ENCODE measurements at places on chromosomes 16 and 17.
A peak's percentile ranks its signal among the peaks of the same experiment; 100 is the strongest.

- no peak for DNase-seq
These were observed 204.5 kb downstream of the GSG1L start for GRCh38 chr16:27859020-27859419.

DNA sequence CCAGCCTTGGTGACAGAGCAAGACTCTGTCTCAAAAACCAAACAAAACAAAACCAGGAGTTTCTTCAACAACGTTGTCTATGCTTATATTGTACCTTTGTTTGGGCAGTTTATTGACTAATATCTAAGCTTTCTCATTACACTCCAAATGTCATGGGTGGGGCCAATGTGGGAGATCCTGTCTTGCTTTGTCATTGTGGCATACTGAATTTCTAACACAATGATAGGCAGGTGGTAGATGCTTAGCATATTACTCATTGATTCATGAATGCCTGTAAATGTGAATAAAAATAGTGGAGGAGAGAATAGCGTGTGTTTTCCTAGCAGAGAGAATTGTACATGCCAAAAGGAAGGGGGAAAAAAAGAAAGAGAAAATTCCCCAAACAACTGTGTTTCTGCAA, 802.5 kb upstream of the EEF2KMT start:
- no peak for DNase-seq

DNA sequence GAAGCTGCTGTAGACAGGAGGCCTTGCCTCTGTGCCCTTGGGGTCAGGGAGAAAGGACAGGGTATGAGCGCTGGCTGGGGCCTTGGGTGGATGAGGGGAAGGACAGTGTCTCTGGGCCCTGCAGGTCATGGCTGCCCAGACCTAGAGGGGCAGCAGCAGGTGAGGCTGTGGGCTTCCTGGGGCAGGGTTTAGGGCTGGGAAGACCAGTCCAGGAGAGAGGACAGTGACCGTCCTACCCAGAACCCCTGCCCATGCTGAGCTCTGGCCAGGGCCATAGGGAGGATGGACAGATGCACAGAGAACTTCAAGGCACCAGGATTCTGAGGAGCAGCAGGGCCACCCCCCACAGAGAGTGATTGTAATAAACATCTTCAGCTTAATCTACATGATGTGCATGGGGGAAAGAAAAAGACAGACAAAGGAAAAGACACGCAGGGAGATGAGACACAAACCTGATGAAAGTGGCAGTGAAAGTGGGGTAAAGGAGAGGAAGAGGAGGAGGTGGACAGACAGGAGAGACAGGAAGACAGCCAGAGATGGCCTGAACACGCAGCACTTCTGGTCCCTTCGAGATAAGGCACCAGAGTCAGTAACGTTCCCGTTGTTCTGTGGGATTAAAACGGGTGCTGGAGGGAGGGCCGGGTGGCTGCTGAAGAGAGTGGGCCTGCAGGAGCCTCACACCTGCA, 17.5 kb downstream of the FLOT2 start:
- no peak for DNase-seq

- no peak for DNase-seq
These were observed 47.0 kb downstream of the SKAP1 start for GRCh38 chr17:48382989-48383388.

DNA sequence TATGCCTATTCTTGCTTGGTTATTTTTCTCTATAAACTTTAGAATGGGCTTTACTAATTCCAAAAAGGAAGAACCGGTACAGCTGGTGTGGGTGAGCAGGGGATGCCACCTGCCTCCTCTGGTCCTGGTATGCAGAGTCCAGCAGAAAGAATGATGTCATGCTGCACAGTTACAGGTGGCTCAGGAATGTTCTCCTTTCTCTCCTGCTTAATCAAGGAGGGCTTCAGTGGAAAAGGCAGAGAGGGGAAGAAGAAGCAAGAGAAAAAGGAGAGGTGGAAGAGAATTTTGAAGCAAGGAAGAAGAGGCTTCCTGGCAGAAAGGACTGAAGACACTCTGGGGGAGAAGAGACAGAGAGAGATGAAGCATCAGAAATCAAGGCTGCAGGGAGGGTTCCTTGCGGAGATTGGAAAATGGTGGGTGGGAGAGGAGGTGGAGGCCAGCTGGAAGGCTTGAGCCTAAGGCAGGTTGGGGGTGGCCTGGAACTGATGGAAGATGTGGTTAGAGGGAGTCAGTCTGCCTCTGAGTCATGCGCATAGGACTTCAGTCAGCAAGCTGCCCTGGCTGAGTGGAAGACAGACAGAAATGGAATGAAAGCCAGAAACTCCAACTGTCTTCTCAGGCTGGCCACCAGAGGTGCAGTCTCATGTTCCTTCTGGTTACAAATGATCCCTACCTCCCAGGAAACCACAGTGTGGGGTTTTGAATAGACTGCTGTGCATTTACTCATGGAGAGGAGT, 64.6 kb upstream of the CRHR1 start:
- DNase-seq = peak; percentile 80

DNA sequence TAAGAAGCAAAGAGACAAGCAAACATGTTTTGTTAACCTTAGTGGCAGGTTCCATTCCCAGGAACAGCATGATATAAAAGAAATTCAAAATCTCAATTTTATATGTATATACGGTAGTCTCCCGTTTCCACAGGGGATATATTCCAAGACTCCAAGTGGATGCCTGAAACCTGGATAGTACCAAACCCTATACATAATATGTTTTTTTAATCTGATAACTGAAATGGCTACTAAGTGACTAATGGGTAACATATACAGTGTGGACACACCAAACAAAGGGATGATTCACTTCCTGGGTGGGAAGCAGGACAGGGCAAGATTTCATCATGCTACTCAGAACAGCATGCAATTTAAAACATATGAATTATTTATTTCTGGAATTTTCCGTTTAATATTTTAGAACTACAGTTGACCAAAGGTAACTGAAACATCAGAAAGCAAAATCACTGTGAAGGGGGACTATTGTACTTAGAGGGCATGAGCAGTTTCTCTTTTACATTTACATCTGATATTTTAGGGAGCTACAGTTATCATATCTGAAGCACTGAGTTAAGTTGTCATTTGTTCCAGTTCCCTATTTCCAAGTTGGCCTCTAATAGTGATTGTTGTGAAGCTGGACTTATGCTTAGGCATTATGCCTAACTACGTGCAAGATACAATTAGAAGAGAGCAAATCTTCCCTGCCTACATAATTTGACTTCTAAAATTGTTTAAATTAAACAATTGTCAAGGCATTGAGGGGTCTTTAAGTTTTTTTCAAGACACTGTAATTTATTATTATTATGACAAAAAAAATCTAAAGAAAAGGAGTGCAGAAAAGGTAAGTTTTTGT, 34.1 kb upstream of the ABCA6 start:
- DNase-seq = peak; percentile 92

DNA sequence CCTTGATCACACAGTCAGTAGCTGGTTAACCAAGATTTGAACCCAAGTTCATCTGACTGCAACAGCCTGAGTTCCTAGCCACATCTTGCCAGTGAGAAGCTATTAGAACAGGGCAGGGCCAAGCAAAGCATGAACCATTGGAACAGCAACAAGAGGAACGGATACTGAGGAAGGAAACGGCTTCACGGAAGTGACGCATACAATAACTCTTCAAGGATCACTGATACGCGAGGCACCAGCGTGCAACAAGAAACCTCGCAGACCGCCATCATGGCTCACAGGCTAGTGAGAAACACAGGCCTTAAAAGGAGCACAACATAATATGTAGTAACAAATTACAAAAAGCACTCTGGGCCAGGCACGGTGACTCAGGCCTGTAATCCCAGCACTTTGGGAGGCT, 114.9 kb downstream of the CDYL2 start:
- no peak for DNase-seq

GRCh38 chr17:4475463-4475862, 23.2 kb upstream of the SPNS2 start:
- no peak for DNase-seq

- no peak for DNase-seq
These were observed 187.5 kb downstream of the IRF8 start for GRCh38 chr16:86086471-86086870.

DNA sequence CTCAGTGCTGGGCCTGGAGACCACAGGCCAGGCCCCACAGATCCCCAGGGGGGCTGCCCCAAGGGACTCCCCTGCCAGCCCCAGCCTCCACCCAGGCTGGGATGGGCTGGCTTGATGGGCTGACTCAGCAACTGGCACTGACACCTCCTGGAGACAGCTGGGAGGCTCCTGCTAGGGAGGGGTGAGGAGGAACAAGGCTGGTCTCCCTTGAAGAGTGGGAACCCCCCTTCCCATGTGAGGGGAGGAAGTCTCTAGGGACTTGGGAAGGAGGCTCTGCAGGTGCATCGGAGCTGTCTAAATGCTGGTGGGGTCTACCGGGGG, 10.4 kb downstream of the NHERF1 start:
- no peak for DNase-seq

DNA sequence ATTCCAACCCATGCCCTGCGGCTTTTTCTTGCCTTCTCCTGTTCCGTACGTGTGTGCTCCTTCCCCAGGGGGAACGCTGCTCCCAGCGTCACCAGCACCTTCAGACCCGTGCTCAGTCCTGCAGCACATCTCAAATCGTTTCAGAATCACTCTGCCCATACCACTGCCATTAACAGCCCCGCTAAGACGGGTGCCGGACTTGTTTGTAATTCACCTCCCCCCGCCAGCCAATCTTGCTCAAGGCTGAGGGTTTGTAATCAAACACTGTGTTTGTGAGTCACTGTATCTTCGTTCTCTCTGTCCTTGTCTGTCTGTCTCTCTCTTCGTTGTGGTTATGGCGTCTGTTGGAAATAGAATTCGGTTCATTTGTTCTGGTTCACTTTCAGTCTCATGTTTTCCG, 17.3 kb downstream of the CARD14 start:
- no peak for DNase-seq

DNA sequence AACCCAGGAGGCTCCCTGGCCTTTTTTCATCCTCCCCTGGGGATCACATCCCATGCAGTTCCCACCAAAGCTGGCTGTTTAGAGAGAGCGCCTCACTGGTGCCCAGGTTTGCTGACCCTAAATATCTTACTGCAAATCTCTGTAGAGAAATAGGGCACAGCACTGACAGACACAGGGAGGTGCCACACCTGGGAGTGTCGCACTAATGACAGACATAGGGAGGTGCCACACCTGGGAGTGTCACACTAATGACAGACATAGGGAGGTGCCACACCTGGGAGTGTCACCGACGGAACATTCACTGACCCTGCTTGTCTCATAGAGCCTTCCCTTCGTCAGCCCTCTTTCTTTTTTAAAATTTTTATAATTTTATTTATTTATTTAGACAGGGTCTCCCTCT, 25.6 kb downstream of the UNK start:
- no peak for DNase-seq

DNA sequence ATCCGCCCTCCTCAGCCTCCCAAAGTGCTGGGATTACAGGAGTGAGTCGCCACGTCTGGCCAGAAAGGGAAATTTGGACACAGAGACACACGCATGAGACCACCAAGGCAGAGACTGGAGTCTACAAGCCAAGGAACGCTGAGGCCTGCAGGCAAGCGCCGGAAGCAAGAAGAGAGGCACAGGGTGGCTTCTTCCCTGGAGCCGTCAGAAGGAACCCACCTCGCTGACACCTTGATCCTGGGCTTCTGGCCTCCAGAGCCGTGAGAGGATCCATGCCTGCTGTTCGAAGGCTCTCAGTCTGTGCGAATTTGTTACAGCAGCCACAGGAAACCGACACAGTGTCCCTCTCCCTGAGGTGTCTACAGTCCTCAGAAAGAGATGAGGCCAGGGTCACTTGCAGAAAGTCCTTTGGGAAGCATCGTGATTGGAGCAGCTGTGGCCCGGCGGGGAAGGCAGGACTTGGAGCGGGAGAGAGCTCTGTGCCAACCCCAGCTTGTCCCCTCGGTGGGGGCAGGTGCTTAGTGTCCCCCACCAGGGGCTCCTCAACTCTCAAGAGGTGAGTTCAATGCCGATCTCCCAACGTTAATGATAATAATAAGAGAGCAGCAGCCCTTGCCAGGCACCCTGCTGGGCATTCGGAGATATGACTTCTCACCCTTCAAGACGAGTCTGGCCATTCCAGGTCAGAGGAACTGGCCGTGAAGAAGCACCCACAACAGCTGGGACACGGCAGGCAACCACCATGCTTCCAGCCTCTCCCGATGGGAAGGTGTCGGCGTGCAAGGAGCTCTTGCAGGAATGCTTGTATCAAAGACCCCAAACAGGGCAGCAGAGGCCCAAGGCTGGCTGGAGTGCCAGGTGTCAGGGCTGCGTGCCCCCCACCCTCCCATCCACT, 68.4 kb upstream of the TNRC6C start:
- no peak for DNase-seq

- DNase-seq = no peak
These were observed 13.0 kb downstream of the HYDIN start for GRCh38 chr16:71217506-71217905.

- DNase-seq = no peak
These were observed 158.0 kb upstream of the HS3ST3A1 start for GRCh38 chr17:13759518-13760335.

GRCh38 chr17:49193513-49194296, 16.7 kb downstream of the GNGT2 start:
- peak; percentile 69 for DNase-seq

DNA sequence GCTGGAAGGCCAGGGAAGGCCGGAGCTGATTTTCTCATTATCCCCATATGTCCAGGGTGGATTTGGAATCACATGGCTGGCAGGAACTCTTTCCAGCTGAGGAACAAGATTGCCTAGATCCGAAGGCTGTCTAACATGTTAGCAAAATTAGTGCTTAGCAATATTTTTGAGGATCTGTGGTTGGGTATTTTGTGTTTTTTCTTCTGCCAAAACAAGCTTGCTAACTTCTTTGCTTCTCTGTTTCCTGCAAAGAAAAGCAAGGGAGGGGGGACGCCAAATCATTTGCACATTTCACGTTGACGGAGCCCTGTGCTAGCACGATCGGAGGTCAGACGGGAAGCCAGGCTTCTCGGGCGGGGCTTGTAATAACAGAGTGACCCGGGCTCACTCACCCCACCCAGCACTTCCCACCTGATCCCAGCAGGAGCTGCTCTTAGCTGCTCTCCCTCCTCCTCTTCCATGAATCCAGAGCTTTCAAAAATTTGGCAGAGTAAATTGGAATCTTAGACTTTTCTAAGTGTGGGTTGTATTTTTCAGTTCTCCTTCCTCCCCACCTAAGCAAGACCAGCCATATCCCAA, 33.3 kb upstream of the FOXF1 start:
- no peak for DNase-seq

GRCh38 chr17:30222251-30222650, 13.2 kb downstream of the SLC6A4 start:
- no peak for DNase-seq

GRCh38 chr16:66703406-66704215, 7.1 kb upstream of the CMTM4 start:
- DNase-seq = no peak

DNA sequence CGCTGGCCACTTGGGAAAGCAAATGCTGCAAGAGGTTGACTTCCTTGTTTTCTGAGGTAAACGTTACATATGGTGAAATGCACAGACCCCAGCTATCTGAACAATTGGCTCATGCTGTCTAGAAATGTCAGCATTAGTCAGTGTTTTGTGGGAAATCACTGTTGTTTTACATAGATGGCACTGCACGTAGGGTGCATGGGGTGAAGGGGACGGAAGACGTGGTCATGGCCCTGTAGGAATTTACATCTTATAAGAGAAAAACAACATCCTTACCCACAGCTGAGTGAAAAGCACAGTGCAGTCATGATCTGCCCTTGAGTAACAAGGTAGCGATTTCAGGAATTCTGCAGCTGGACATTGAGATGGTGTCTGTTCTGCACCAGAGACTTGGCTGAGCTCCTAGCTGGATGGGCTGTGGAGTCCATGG, 15.2 kb downstream of the RPTOR start:
- DNase-seq = peak; percentile 98
